Posterior cingulate gyrus (tissue), 11 donors: ENCODE measurements at places on chromosomes 7 and 10.

DNA sequence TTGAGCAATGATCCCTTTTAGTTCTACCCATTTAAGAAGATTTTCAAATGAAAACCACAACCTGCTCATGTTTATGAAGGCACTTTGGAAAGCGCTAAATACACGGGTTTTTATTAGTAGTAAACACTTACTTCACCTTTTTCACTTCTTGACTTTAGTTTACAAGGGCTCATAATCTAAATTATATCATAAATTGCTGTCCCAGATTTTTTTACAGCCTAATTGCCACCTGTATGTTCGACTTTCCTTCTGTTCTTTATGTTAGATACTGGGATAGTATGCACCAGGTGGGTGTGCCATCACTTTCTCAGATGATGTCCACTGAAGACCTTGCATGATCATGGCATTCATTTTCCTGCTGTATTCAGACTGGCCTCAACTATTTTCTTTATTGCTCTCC lies 22.5 kb downstream of the CFTR start:
- no peak for DNase-seq

GRCh38 chr10:29715296-29715695 lies 80.5 kb upstream of the SVIL start:
- DNase-seq, result no peak

- DNase-seq, result no peak
These were observed 238.8 kb downstream of the EMX2 start for GRCh38 chr10:117781216-117781831.

DNA sequence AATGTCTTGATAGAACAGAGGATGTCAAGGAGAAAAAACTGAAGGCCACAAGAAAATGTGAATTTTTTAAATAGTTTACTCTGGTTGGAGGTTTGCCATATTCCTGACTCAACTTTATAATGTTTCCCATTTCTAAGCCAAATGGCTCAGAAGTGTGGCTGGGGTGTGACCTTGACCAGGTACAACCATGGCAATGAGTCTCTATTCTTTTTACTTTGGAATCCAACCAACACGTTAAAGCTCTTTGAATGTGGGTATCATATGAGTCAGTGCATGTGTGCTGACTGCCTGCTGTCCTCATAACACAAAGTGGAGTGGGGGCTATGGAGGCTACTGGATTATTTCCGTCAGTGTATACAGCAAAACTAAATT lies 33.5 kb upstream of the DLD start:
- no peak for DNase-seq

DNA sequence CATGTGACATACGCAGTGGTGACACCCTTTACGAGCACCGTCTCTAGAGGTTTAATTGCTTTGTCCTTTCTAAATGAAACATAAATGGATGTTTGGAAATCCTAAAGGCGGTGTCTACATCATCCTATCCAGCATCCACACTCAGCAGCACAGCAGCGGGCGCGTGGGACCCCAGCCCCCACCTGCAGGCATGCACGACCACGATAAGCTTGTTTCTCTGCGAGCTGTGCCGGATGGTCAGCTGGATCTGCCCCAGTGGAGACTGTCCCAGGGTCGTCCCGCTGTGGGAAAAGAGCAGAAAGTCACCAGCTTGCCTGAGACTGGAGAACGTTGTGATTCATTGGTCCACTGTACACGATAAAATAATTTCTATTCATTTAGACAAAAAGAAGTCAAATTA lies 34.2 kb upstream of the NCAPG2 start:
- no peak for DNase-seq

DNA sequence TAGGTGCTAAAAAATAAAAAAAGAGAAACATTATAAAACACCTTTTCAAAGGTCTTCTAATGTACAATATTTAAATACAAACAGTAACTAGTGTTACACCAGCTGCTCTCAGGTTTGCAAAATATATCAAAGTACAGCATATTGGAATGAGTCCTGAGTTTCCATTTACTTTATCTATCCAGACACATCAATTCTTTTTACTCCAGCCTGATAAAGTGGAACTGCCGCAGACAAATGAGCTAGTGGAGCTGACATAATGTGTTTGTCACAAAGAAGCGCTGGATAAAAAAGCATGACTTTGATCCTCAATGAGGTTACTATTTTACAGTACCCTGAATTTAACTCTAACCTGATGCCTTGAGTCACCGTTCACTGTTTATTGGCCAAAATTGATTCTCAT lies 1243.1 kb downstream of the GATA3 start:
- DNase-seq, result no peak
